ENCODE measurements at places on chromosomes 6 and 20.

DNA sequence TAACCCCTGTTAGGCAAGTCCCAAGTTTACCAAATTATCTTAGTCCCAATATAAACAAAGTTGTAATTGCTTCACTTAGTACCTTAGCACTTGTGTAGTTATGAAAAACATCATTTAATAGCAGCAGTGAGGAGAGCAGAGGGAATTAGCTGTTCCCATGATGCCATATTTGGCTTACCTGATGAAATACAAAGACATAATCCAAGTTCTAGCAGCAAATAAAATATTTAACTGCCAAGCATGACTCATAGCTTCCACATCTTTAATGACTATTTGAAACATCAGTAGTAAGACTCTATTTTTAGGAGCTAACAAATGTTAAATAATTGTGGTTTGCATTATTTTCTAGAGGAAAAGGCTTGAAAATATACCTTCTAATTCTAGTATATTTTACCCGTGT lies 94.0 kb upstream of the MCHR2 start:
- DNase-seq, result no peak

- no peak for DNase-seq
Measured at GRCh38 chr20:32052090-32052777, at the start of gene HCK. Gene HCK (plus strand): TSS chr20:32052242.

GRCh38 chr6:105184921-105185320 lies 5.1 kb upstream of the POPDC3 start:
- DNase-seq, result no peak

- DNase-seq, result no peak
Measured at GRCh38 chr6:96934087-96934486, 9.6 kb downstream of the KLHL32 start.

DNA sequence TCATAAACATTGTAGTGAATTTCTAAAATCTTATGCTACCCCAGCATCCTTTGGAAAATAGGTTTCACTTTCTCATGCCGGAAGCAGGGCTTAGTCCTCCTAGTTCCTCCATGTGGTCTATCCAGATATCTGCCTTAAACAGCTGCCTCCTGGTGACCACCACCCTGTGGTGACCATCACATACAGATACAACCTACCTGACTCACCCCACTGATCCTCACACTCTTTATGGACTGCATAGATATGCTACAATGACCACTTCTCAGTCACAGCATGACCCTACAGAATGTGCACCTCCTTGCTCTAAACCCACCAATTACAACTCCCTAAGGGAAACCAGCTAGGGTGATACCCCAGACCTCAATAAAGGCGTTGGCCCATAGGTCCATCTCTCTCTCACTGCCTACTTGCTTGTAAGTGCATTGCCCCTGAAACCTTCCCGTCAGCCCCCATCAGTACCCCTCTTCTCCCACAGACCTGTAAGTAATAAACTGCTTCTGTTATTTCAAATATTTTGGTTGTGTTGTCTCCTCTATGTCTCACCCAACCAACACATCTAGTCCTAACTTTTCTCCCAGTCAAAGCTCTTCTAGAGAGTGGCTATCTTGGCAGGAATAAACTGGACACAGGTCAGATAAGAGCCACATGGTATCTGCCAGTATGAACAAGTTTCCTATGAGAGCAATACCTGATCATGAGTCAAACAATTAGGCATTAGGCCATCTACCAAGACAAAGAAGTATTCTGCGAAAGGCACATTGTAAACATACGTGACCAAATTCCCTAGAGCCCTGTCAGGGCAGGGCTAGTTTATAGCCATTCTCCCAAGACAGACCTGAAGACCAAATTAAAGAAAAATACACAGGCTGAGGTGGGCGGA lies 39.4 kb upstream of the PLEKHG1 start:
- DNase-seq, result no peak

DNA sequence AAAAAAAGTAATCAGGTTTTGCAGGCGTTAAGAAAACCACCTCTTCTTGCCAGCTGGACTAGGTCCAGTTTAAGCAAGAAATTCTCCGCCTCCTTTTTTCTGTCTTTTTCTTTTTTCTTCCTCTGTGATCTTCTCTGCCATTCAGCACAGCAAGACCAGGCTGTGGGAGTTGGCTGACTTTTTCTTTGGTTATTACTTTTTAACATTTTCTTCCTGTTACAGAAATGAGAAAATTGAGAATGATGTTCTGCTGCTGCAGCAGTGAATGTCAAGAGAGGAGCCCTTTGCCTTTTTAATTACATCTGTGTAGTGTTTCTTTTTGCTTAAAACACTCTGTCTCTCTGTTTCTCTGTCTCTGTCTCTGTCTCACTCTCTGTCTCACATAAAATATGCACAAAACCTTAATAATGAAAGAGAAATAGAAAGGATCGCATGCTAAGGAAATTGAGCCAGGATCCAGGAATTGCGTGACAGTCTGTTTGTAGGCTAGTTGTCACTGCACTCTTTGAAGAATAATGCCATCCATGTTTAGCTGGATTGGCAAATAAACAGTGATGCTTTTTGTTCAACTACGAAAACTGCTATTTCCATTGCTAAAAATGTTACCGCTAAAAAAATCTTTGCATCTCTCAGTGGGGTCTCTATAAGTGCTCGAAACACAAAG lies 103.2 kb upstream of the SUPT3H start:
- no peak for DNase-seq

DNA sequence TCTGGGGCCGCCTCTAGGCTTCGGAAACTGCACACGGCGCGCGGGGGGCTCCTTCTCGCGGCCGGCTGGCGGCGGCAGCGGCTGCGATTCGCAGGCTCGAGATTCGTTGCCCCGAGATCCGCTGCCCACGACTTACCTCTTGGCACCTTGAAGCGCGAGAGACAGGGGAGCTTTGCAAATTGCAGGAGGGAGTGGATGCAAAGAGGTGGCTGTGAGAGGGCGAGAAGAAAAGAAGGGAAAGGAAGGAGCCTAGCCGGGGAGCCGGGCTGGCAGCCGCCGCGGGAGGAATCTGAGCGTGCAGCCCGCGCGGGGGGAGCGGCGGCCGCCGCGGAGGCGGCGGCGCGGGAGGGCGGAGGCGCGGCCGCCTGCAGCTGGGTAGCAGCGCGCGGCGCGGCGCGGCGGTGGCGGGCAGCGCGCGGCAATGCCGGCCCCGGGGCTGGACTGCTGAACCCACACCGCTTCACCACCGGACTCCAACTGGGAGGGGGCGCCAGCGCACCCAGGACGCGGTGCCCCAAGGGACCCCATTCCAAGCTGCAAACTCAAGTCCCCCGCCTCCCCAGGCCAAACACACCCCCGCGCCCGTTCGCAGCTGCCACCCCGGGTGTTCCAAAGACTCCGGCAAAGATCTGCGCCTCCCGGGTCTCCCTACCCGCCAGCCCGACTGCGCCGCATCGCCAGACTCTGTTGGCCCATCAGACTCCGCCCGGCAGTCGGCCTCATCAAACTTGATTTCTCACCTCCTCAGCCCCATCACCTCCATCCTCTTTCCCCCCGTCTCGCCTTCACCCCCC lies 44.2 kb upstream of the SUPT3H start:
- peak; percentile 22 for DNase-seq

Data from activated CD4-positive, alpha-beta T cell treated with anti-CD3 and anti-CD28 coated beads for 1 hour (primary cell).